ENCODE measurements at places on chromosomes 2 and 18. TPM values are rescaled to one million over a fixed set of nuclear protein-coding genes. Genes with fewer than 3 reads are reported as not detected.

The IGFBP2 gene
- total RNA-seq, result 7.5 TPM

The FRZB gene
- 13.4 TPM for total RNA-seq

The RBBP8 gene
- total RNA-seq, result 78.1 TPM

The INPP1 gene
- total RNA-seq, result 14.0 TPM

The ASB1 gene
- total RNA-seq, result 23.4 TPM

The CDK15 gene
- 0.38 TPM for total RNA-seq

The ITGB6 gene
- 4.4 TPM for total RNA-seq

The TRMT61B gene
- total RNA-seq, result 9.4 TPM

The NOL4 gene
- not detected for total RNA-seq

The SPP2 gene
- not detected for total RNA-seq

The NRP2 gene
- 8.9 TPM for total RNA-seq

GRCh38 chr2:206869824-206870495 is 69.4 kb upstream of the CPO start:
- H3K27ac ChIP-seq, result no peak overlapping the region
- no peaks in the 10 kb centered on the region for H3K36me3 ChIP-seq
- no peak for DNase-seq
- no peaks in the 10 kb centered on the region for H3K27me3 ChIP-seq

DNA sequence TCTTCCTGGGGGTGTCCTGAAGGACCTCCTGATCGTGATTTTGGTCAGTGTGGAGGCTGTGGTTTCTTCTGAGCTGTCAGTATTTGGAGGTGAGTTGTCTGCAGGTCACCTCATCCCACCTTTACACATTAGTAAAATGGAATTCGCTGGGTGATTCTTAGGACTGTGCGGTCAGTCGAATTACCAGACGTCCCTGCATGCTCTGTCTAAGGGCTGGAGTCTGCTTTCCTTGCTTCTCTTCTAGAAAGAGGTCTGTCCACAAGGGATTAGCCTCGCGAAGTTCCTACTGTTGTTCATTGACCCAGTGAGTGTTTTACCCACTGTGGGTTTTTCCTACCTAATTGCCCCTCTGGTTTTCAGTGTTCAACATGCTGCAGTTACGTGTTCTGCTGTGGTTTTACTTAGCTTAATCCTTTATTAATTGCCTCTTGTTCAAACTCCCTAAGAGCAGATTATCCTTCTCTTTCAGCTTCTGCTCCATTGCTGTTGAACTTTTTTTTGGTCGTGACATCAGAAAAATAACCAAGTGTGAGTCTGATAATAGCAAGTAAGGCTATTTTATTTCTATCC is 183.4 kb downstream of the NEDD4L start:
- H3K27me3 ChIP-seq, result no peaks in the 10 kb centered on the region
- no peaks in the 10 kb centered on the region for H3K36me3 ChIP-seq
- H3K27ac ChIP-seq, result no peak overlapping the region
- DNase-seq, result no peak

DNA sequence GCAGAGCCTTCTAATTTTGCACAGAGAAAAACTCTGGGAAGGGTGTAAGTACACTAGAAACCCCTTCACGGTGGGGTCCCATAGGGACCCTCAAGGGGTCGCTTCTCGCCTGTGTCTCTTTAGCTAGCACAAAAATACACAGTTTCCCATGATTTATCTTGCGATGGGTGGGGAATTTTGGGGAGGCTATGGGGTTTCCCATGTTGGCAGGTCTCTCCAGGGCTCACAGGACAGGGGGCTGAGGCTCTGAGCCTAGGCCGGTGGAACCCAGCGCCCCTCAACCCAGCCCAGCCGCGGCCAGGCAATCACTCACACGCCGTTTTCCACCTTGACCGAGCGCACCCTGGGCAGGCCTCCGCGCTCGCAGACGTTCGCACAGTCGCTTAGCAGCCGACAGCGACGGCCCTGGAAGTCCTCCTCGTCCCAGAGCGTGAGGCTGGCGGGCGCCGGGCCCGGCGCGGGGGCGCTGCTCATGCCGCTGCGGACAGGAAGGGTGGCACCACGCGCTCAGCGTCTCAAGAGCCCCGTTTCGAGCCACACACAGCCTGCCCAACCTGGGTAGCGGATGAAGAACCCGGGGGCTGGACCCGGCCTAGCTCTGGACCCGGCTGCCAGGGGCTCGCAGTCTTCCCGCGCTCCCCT is 398 bp downstream of the CRYBA2 start:
- no peak for DNase-seq
- peaks cover 27% of the 10 kb centered on the region for H3K4me1 ChIP-seq
- peak overlapping the region; percentile 45 for H3K4me3 ChIP-seq
- H3K27me3 ChIP-seq, result peaks cover 97% of the 10 kb centered on the region
- no peaks in the 10 kb centered on the region for H3K36me3 ChIP-seq

DNA sequence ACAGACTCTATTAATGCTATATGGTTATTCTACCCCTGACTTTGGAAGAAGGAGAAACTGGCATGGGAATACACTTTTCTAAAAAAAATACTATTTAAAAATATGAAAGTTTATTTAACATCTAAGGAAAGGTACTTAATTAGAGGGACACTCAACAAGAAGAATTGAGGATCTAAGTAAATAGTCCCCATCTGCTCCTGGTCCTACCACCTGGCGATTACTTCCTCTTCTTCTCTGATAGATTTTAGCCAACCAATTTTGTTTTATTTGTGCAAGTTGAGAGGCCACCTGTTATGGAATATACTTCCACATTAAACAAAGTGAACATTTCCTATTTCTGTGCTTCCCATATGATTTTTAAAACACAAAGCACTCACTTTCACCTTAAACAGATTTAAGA is 111.7 kb downstream of the BCL2 start:
- peaks cover 10% of the 10 kb centered on the region for H3K4me1 ChIP-seq
- no peaks in the 10 kb centered on the region for H3K36me3 ChIP-seq

DNA sequence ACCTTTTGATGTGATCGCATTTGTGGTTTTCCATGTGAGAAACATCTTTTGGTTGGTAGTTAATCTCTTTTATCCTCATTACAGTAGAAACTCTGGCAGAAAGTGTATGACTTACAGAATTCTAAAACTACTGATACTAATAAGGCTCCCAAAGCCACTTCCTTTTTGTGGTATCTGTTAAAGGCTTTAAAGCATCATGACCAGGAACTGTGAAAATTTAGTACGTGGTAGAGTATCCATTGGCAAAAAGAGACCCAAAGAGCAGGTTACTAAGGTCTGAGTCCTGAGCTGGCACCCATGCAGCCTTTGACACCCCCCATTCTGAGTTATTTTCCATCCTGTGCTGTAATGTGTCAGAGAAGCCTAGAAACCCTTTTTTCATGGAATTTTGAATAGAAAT is 94.5 kb downstream of the DPP4 start:
- H3K4me3 ChIP-seq, result no peak overlapping the region
- no peaks in the 10 kb centered on the region for H3K27me3 ChIP-seq
- H3K36me3 ChIP-seq, result no peaks in the 10 kb centered on the region
- H3K27ac ChIP-seq, result no peak overlapping the region

- peaks cover 73% of the 10 kb centered on the region for H3K4me1 ChIP-seq
- no peaks in the 10 kb centered on the region for H3K36me3 ChIP-seq
- H3K27me3 ChIP-seq, result peaks cover 100% of the 10 kb centered on the region
- DNase-seq, result no peak
These were observed at the start of gene PAX3 for GRCh38 chr2:222298311-222299150. Gene PAX3, minus strand, starts transcription at chr2:222298998. Its CDS starts 383 bp downstream, at chr2:222298615.

GRCh38 chr2:149928011-149928410 is 340.4 kb upstream of the MMADHC start:
- no peak for DNase-seq
- no peaks in the 10 kb centered on the region for H3K27me3 ChIP-seq
- no peak overlapping the region for H3K27ac ChIP-seq

- peak overlapping the region; percentile 37 for H3K4me3 ChIP-seq
- no peak for DNase-seq
- peak overlapping the region; percentile 73 for H3K27ac ChIP-seq
- peaks cover 20% of the 10 kb centered on the region for H3K4me1 ChIP-seq
- H3K36me3 ChIP-seq, result peaks cover 9% of the 10 kb centered on the region
These were observed 102.9 kb downstream of the CABLES1 start for GRCh38 chr18:23238152-23238531.

DNA sequence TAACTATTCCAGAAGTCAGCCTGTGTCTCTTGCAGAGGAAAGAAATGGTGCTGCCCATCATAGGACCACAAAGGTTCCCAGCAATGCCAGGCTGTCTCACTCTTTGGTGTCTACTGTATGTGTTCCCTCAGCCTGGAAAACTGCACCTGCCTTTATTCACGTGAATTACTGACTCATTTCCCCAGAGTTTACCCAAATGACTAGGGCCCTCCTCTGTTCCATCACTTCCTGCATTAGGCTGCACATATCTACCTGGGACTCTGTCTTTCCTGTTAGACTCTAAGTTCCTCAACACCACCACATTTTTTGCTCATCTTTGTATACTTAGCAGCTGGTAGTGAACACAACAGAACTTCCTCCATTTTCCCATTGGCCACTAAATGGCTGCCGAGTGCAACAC is 188.3 kb downstream of the FHOD3 start:
- H3K36me3 ChIP-seq, result no peaks in the 10 kb centered on the region
- H3K4me1 ChIP-seq, result no peaks in the 10 kb centered on the region
- H3K4me3 ChIP-seq, result no peak overlapping the region

DNA sequence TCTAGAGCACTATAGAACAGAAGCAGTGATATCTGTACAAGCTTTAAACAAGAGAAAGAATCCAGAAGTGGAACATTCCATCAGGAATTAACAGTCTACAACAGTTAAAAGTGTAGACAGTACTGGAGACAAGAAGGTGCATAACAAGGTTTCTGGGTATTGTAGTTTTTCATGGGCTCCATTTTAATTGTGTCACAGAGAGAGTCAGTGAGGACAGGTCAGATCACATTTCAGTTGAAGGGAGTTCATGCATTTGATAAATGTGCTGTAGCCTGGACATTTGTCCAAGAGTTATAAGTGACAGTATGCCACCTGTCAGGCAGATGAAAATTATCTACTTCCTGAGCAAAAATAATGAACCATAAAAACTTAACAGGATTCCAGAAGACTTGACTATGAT is 328.6 kb downstream of the CNTNAP5 start:
- H3K27me3 ChIP-seq, result no peaks in the 10 kb centered on the region
- no peak overlapping the region for H3K27ac ChIP-seq
- no peaks in the 10 kb centered on the region for H3K4me1 ChIP-seq
- no peak for DNase-seq
- no peak overlapping the region for H3K4me3 ChIP-seq
- H3K36me3 ChIP-seq, result no peaks in the 10 kb centered on the region

DNA sequence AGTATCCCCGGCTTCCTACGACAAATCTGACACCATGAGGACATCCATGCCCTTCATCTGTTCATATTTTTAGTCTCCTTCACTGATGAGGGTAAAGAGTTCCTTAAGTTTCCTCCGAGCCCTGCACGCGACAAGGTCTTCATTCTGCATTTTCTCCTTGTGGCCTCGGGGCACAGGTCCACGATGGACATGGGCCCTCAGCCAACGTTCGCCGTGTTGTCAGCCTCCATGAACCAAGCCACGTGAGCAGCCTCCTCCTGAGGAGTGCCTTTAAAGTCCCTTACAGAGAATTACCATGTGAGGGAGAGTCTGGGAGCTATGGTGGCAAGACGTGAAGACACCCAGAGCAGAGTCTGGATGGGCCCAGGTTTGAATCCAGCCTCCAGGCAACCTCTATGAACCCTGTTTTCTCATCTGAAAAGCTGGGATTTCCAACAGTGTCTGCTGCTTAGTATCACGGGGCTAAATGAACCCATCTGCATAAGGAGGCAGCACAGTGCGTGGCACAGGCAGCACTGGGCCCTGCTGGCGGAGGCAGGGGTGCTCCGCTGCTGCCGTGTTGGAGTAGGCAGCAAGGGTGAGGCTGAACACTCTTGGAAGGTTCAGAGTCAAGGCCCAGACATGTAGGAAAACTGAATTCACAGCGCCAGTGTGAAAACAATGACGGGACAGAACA is 54.1 kb downstream of the EIPR1 start:
- no peaks in the 10 kb centered on the region for H3K27me3 ChIP-seq
- no peaks in the 10 kb centered on the region for H3K4me1 ChIP-seq
- DNase-seq, result no peak
- H3K36me3 ChIP-seq, result peaks cover 7% of the 10 kb centered on the region

GRCh38 chr18:34886177-34886576 is 155.0 kb upstream of the MAPRE2 start:
- DNase-seq, result no peak

DNA sequence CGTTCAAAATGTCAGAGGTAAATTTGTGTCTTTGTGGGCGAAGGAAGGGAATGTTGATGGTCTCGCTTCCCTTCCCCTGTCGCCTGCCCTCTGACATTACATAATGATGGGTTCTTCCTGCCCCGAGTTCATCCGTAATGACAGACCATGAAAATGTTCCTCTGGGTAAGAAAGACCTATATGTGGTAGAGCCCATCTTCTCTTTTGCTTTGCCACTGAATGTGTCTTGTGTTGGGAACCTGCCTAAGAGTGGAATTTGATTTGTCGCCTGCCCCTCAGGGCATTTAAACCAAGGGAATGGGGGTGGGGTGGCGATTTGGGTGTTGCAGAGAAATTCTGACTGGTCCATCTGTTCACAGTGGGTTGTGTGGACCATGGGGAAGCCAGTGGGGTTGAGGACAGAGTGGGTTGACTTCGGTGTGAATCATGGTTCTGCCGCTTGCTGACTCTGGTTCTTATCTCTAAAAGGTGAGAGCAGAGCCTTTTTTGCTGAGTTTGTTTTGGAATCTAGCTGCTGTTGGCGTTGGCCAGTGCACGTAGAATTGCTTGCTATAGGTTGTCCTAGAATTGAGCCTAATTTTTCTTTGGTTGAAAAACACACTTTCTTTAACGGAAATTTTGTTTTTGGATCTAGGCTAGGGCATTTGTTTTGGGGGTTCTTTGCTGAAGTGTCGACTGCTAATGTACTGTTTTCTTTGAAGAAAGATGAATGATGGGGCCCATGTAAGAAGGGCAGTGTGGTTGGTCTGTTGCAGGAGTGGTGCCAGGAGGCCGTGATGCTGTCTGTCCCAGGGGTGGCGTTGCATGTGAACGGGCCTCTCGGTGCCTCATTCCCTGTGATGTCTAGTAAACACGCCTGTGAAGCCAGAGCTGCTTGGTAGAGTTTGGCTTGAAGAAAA is 1.3 kb downstream of the INPP4A start:
- no peak for DNase-seq
- H3K4me1 ChIP-seq, result peaks cover 22% of the 10 kb centered on the region
- no peak overlapping the region for H3K27ac ChIP-seq
- no peaks in the 10 kb centered on the region for H3K36me3 ChIP-seq

DNA sequence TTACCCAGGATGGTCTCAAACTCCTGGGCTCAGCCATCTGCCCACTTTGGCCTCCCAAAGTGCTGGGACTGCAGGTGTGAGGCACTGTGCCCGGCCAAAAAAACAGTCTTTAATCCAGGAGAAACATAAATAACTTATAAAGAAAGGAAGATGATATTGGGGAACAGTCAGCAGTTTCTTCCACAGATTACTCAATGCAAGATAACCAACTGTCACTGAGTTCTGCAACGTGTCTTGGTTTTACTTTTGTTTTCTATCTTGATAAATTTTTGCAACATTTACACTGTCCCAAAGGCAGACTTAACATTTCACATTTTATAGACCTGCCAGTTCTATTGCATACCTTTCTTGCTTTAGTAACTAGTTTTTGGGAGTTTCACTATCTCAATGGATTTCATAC is 71.1 kb downstream of the ANKRD44 start:
- no peak overlapping the region for H3K4me3 ChIP-seq
- H3K27me3 ChIP-seq, result no peaks in the 10 kb centered on the region
- no peak for DNase-seq
- H3K36me3 ChIP-seq, result no peaks in the 10 kb centered on the region
- H3K27ac ChIP-seq, result peak overlapping the region; percentile 27

- H3K36me3 ChIP-seq, result no peaks in the 10 kb centered on the region
- DNase-seq, result no peak
- no peak overlapping the region for H3K4me3 ChIP-seq
- H3K27me3 ChIP-seq, result no peaks in the 10 kb centered on the region
These were observed 388.9 kb downstream of the ALK start for GRCh38 chr2:29532436-29532835.

- no peak overlapping the region for H3K27ac ChIP-seq
- H3K36me3 ChIP-seq, result no peaks in the 10 kb centered on the region
- H3K4me3 ChIP-seq, result no peak overlapping the region
- DNase-seq, result no peak
These were observed 52.7 kb downstream of the ABCB11 start for GRCh38 chr2:168978461-168978861.

Measured in suprapubic skin (tissue), 4 donors.